ENCODE measurements at places on chromosomes 12 and 14.

DNA sequence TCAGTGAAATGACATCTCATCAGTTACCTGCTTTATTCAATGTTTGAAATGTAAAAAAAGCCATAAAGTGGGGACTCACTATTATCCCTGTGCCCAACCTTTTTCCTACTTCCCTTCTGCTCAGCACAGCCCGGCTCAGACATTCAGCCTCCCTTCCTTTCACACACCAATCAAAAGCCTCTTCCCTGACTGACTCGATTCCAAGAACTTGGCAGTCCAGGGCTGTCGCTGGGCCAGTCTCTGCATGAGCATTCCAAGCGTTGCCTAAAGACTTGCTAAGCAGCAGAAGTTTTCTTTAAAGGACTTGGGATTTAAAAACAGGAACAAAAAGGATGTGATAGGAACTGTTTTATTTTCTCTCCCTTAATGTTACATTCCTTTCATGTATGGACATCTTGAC is 22.7 kb downstream of the ITPR2 start:
- DNase-seq: peak; percentile 86

DNA sequence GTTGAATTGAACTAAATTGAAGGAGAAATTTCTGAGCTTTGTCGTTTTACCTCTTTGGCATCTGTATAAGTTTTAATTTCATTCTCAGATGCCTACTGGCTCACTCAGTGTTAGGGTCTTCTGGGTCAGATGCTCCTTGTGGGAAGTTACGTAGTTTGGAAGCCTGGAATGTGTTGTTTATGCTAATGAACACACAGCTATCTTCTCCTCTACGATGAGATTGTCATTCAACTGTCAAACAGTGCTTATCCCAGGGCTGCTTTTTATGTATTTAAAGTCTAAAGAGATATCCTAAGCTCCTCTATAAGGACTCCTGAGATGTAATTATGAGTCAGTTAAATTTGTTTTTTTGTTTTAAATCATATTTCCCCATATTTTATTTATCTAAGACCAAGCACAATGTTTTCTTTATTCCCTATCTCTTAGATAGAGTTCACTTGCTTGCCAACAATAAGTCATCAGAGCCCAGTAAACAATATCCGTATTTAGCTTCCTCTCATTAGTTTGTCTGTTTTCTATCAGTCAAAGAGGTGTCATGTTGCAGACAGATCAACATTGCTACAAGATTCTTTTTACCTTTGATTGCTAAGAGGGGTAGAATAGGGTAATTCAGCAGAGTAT is 368.0 kb upstream of the PDE3A start:
- no peak for DNase-seq

- no peak for DNase-seq
These were observed 2.7 kb downstream of the LRP1 start for GRCh38 chr12:57130941-57131340.

- DNase-seq: no peak
These were observed 8.0 kb downstream of the OAS2 start for GRCh38 chr12:112986291-112986800.

DNA sequence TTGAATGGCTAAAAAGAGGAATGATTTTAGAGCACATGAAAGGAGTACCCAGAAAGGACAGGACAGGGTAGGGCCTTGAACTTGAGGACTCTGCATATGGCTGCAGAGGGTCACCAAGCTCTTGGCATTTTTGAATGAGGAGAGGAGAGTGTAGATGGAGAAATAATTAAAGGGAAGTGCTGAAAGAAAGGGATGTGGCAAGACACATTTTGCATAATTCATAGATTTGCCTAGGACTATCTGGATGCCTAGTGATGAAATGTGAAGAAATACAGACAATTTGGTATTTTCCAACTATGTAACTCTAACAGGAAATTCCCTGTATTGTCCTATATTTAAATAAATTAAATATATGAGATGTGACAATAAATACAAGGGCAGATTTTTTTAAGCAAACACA is 27.5 kb upstream of the MDM1 start:
- no peak for DNase-seq

- no peak for DNase-seq
These were observed 5.1 kb downstream of the LHX5 start for GRCh38 chr12:113466454-113467141.

DNA sequence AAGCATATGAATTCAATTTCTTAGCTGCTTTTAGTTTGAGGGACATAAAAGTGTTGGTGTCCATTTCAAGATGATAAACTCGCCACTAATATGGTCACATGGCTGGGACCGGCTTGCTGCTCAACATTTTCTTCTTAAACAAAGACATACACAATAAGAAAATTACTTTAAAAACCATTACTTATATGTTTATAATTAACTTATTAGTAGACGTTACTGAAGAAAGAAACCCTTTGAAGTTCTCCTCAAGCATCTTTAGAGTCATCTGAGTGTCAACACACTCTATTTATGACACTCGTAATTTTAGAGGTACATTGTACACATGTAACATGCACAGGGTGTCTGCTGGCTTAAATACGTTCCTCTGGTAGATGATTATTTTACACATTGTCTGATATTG is 74.7 kb downstream of the BMP4 start:
- no peak for DNase-seq

- DNase-seq: no peak
These were observed 218.7 kb upstream of the TBX3 start for GRCh38 chr12:114902665-114903064.

- no peak for DNase-seq
These were observed 10.3 kb downstream of the KRT85 start for GRCh38 chr12:52356762-52357580.

DNA sequence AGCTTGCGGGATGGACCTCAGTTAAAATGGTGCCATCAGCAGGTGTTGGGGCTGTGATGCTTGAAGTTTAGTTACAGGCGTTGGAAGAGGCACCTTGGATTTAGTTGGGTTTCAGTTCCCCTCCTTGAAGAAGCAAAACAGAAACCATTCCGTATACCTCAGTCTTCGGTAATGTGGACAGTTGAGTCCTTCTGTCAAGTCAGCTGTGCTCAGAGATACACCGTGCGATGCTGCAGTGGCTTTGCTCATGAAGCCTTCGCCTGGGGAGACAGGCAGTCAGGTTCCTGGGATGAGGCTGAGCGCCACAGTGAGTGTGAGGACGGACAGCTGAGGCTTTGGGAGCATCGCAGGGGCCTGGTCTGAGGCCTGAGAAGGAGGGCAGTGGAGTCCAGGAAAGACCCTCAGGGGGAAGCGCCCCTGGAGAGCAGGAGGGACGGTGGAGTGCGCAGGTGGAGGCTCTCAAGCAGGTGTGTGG is 7.4 kb downstream of the RAN start:
- DNase-seq: no peak

- DNase-seq: no peak
These were observed 5.9 kb upstream of the RCOR1 start for GRCh38 chr14:102586420-102587104.

DNA sequence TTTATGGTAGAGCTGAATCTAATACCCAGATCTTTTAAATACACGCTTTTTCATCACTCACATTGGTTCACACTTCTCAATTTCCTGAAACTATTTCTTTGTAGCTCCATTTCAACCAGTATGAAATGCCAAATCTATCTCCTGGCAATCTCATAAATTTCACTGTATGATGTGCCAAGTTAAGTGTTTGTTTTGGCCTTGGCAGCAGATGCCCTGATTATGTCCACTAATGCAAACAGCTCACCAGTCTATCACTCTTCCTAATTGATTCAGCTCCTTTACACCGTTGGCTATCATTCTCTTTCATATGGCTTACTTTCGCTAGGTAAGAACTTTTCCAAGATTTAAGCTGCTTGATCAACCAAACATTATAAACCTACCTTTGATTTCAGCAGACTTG is 58.6 kb downstream of the ZFC3H1 start:
- DNase-seq: no peak

- no peak for DNase-seq
These were observed 16.9 kb upstream of the PPP4R4 start for GRCh38 chr14:94157197-94157596.
